NCI-H1436 treated with DMSO at 0.1 percent for 48 hours (cell line): ENCODE measurements at places on chromosomes 1 and 21.

DNA sequence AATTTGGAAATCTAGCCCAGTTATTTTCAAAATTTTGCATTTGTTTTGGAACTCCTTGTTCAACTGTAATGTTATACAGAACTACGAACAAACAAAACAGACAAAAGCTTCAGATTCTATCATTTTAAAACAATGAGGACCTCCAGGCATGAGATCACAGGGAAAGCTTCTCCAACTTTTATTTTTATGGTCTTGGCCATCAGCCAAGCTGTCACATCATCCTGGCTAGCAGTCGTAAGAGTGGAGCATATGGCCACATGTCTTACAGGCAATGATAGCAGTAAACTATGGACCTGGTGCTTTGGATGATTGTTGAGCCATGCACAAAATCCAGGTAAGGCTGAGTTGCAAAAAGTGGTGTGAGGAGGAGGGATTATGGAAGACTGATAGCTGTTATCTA is 299.6 kb downstream of the LMX1A start:
- no peak for DNase-seq

DNA sequence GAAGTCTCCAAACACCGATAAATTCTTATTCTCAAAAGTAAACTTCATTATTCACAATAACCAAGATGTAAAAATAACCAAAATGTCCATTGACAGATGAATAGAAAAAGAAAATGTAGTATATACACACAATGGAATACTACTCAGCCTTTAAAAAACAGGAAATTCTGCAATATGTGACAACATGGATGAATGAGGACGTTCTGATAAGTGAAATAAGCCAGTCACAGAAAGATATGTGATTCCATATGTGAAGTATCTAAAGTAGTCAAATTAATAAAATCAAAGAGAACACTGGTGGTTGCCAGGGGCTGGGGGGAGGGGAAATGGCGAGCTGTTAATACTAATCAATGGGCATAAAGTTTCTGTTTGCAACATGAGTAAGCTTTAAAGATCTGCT is 36.0 kb downstream of the LRRC8C start:
- no peak for DNase-seq

GRCh38 chr21:22535630-22536029 is 1537.4 kb downstream of the NCAM2 start:
- DNase-seq: no peak

DNA sequence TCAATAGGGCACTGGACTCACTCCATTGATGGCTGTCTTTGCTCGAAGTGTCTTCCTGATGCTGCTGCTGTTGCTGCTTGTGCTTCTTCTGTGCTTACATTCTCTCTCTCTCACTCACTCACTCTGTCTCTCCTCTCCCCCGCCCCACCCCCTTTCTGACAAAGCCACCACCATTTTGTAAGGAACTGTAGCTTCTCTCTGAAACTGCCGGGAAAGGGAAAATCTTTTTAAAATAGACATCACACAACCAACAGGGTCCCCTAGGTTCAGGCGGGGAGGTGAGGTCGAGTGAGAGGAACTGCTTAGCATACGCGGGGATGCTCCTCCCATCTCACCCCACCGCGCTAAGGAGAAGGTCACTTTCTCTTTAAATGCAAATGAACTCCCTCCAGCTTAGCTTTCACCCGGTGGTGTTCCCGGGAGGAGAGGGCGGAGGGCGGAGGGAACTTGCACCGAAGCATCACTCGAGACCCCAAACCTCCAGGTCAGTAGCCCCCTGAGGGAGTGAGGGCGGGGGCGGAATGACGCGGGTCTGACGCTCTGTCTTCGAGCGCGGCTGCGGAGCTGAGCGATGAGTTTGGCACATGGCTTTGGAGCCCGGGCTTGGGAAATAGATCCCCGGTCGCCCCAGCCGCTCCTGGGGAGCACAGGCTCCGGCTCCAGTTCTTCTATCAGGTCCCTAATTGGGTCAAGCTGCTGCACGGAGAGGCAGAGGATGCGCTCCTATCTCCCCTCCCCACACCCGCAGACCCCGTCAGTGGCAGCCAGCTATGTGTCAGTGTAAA is at the start of gene CCDC28B:
TSS of gene CCDC28B (plus strand) at position 370 of the 785 bp plus-strand sequence. CDS start 1,341 bp downstream, outside the sequence.
- peak; percentile 31 for DNase-seq

- DNase-seq: no peak
Measured at GRCh38 chr1:199868777-199869176, 158.7 kb upstream of the NR5A2 start.

DNA sequence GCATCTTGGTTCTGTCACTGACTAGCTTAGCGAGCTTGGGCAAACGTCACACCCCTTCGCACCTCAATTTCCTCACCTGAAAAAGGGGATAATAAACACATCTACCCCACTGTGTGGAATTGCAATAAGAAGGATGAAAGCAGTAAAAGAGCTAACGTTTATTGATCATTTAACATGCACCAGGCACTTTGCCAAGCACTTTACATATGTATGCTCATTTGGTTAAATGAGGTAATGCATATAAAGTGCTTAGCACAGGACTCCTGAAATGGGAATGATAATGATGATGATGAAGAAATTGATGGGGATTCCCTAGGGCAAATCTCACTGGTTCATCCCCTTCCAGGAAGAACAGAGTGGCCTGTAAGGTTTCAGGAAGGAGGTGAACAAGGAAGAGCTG is 4.8 kb downstream of the NKAIN1 start:
- DNase-seq: no peak
